Activated CD4-positive, alpha-beta memory T cell treated with anti-CD3 and anti-CD28 coated beads, Interleukin-2, amount 10 ng/mL, durations not matched to agents 7 days and 5 days (primary cell): ENCODE measurements at places on chromosomes 2 and 18. TPM values are rescaled to one million over a fixed set of nuclear protein-coding genes. Genes with fewer than 3 reads are reported as not detected.

The RESP18 gene
- total RNA-seq = not detected

The TNFAIP6 gene
- total RNA-seq = not detected

The MARCO gene
- not detected for total RNA-seq

The DHX57 gene
- 12.8 TPM for total RNA-seq

The DPP4 gene
- 126 TPM for total RNA-seq

The ANKRD39 gene
- 44.1 TPM for total RNA-seq

The SCRN3 gene
- 15.3 TPM for total RNA-seq

The SALL3 gene
- total RNA-seq = not detected

The COL3A1 gene
- not detected for total RNA-seq

The CRYGD gene
- total RNA-seq = not detected

The CFAP53 gene
- total RNA-seq = 0.83 TPM

The CROCC2 gene
- not detected for total RNA-seq

The REG3G gene
- total RNA-seq = not detected

The NOL4 gene
- total RNA-seq = not detected

The CCBE1 gene
- not detected for total RNA-seq

The ROCK2 gene
- total RNA-seq = 22.6 TPM

The SKOR2 gene
- not detected for total RNA-seq

The CNGA3 gene
- not detected for total RNA-seq

The TBR1 gene
- not detected for total RNA-seq

The PLEKHB2 gene
- total RNA-seq = 73.0 TPM

The CYP27A1 gene
- not detected for total RNA-seq

The C2orf76 gene
- 6.9 TPM for total RNA-seq

The IL18RAP gene
- 9.6 TPM for total RNA-seq

The PHLPP1 gene
- 8.1 TPM for total RNA-seq

The MATN3 gene
- not detected for total RNA-seq

The POTEI gene
- total RNA-seq = not detected

The WNT6 gene
- not detected for total RNA-seq

The CRYGC gene
- total RNA-seq = not detected
